ENCODE measurements at places on chromosomes 5 and 9.

DNA sequence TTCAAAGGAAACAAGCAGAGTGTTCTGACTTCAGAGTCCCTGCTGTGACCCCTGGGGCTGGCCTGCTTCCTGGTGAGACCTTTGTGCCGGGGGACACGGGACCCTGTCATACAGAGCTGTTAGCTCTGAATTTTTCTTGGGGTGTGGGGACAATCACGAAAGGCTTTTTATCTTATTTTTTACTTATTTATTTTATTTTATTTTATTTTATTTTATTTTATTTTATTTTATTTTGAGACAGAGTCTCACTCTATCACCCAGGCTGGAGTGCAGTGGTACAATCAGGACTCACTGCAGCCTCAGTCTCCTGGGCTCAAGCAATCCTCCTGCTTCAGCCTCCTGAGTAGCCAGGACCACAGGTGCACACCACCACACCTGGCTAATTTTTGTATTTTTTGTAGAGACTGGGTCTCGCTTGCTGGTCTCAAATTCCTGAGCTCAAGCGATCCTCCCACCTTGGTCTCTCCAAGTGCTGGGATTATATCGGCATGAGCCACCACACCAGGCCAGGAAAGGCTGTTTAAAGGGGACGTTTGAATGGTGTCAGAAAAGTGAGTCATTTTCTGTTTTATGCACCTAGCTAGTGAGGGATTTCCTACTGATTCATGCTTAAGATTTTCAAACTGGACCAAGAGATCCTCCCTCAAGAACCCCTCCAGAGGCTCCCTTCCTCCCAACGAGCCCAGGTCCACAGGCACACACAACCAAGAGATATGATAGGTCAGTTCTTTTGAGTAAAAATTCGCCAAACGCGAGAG, 75.7 kb downstream of the OLFM1 start:
- no peak for DNase-seq

GRCh38 chr5:90168399-90168798, 241.2 kb downstream of the CETN3 start:
- DNase-seq: no peak

DNA sequence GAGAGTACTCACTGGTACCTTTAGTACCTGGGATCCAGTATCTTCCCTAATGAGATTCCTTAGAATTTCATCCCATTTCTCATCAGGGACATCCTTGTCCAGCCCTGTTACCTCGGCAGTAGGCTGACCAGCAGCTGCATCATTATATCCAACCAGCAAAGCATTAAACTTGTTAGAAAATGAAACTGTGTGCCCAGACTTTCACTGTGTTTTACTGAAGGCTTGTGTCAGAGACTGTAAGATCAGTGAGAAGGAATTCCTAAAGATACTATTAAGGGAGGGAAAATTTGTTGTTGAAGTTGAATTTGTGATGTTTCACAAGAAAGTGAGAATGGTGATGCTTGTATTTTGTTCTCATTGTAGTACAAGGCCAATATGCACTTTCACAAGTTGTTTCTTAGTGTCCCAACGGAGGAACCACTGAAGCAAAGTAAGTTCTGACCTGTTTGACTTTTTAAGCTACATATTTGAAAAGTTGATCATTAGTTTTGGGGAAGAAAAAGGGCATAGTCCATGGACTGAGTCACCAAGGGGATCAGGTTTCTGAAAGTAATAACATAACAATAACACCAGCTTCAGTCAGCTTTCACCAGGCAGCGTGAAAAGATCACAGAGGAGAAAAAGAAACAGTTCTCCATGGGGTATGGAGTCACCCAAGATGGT, 48.8 kb downstream of the GRAMD2B start:
- DNase-seq: no peak

DNA sequence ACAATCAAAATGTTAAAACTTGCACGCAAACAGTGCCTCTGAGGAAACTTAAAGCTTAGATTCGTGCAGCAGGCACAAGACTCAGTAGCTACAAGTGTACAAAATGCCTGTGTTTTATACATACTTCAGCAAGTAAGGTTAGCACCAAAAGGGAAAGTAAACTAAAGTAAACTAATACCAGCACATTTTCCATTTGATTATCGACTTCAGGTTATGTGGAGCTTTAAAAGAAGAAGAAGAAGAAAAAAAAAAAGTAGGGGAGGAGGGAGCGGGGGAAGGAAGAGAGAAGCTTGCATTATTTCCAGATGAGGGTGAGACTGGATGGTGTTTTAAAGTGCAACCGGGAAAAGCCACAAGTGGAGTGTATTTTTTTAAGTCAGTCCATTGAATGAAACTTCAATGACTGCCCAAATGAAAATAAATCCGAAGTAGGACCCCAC, 596 bp upstream of the ADAMTS6 start:
- DNase-seq: peak; percentile 8

DNA sequence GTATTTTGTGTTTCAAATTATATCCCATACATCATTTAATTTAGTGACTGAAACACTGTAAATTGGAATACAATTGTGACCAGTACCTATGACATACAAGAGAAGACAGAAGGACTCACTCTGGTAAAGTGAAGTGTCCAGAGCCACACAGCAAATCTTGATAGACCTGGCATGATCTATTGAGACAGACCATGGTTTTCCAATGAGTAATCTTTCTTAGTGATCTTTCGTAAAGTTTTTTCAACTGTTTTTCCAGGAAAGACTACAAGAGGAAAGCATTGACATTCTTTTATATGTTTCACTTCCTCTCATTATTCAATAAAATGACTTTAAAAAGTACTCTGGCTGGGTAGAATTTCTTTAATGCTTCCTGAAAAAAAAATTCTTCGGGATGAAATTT, 43.3 kb upstream of the ALDH1A1 start:
- no peak for DNase-seq

DNA sequence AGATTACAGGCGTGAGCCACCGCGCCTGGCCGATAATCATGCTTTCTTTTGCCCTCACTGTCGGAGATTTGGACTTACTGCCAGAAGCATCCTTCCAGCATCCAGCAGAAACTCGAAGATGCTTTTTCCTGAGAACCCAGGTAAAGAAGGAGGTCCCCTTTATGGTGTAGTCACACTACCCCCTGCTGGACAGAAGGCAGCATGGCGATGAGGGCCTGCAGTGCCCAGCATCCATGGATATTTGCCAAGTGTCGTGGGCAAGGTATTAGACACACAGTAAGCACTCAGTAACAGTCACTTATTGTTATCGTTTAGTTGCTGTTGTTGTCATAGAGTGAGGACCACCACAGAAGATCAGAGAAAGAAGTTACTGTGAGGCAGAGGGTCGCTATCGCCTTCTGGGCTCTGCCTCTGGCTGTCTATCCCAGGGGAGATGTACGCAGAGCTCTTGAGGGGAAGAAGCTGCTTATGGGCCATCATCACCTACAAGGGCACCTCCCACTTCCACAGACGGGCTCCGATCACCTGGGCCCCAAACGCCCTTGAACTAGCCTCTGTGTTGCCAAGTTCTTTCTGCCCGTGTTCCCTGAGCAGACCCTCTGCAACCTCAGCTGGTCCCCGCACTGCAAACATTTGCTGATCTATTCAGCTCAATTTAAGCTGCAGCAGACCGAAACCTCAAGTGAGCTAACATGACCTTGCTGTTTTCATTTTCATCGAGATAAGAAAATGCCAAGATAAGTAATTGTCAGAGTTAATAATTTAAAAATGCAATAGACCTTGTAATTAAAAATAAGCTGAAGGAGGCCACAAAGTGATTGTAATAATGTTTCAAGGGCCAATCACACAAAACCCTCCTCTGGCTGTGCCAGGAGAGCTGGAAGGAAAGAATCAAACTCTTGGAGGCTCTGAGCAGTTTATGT, 23.9 kb downstream of the C5orf15 start:
- DNase-seq: peak; percentile 30

DNA sequence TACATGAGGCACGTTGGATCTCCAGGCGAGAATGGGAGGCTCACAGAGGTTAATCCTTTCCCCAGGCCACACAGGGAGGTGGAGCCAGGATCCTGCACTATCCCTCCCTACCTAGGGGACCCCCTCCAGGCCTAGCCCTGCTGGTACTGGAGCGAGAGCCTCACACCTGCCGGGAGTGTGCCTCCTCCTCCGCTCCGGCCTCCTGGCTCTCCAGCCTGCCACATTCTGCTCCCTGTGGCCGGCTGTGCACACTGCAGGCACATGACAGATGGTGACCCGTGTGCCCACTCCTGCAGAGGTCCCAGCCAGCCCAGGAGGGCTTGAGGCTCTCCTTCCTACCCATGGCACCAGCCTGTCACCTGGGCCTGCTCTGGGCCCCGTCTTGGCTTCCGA, 93.4 kb downstream of the RXRA start:
- no peak for DNase-seq

All from CD4-positive, alpha-beta T cell treated with Interleukin-10 for 1 hour (primary cell).